Hippocampal formation (tissue), 2 donors: ENCODE measurements at places on chromosomes 1 and 21.

DNA sequence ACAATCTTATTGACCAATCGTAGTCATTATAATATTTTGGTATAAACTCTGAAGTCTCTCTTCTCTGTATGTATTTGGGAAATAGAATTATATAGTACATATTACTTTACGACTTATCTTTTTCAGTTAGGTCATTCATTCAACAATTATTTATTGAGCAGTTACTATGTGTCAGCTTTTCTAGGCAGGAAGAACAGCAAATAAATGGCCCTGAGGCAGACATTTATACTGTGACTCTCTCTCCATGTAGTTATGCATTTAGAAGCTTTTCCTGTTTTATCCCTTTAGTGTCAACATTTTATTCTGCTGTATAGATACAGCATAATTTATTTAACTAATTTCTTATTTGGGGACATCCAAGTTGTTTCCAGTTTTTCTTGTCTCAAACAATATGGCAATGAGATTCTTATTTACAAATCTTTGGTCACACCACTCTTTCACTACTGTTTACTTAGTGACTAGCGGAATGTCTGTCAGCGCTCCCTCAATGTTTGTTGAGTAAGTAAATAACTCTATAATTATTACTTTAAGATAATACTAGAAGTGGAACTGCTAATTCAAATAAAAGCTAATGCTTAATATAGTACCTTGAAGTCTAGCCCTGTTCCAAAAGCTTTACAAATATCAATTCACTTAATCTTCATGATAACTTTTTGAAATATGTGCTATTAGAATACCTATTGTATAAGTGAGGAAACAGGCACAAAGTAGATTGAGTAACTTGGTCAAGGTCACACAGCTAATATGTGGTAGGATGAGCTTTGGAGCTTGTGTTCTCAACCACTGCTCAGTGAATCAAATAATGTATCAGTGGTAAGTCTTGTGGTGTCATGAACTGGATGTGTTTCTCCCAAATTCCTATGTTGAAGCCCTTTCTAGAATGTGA is 465.6 kb downstream of the SIPA1L2 start:
- no peak for DNase-seq

GRCh38 chr21:35172231-35172630 is 123.1 kb upstream of the RUNX1 start:
- no peak for DNase-seq

DNA sequence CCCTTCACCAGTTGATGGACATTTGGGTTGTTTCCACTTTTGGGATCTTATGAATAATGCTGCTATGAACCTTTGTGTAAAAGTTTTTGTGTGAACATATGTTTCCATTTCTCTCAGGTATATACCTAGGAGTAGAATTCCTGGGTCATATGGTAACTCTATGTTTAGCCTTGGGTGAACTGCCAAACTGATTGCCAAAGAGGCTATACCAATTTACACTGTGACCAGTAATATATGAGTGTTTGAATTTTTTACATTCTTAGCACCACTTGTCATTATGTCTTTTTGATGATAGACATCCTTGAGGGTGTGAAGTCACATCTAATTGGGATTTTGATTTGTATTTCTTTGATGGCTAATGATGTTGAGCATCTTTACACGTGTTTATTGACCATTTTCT is 290.1 kb downstream of the DUSP10 start:
- DNase-seq, result no peak

GRCh38 chr1:109816175-109816811 is 52.6 kb upstream of the EPS8L3 start:
- DNase-seq, result no peak

DNA sequence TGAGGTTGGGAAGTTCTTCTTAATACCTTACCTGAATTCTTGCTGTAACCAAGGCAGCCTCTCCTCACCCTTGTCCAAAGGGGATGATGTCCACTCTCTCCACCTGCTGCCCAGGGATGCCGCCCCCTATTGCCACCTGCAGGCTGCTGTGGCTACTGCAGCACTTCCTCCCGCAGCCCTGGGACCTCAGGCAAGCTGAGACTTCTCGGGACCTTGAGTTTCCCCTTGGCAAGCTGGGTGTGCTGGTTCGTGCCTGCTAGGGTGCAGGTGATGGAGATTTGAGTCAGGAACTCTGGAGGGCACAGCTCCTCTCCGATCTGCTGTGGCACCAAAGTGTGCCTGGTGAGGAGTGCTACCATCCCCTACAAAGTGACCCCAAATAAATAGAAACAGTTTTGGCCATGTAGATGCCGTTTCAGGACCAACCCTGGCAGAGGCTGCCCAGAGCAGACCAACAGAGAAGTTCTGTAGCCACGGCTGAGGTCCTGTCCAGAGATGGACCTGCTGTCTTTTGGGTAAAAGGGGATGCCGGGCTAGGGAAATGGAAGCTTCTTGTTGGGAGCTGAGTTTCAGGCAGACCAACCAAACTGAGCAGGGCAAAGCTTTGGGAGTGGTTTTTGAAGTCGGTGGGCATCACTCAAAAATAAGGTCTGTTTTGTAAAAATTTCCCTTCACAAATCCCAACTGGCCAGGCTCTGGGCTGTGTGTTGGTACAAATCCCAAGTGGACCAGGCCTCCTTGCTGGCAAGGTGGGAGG is 31.7 kb downstream of the RUNX3 start:
- DNase-seq, result no peak

- no peak for DNase-seq
These were observed 120.3 kb upstream of the C8B start for GRCh38 chr1:57086154-57086553.

DNA sequence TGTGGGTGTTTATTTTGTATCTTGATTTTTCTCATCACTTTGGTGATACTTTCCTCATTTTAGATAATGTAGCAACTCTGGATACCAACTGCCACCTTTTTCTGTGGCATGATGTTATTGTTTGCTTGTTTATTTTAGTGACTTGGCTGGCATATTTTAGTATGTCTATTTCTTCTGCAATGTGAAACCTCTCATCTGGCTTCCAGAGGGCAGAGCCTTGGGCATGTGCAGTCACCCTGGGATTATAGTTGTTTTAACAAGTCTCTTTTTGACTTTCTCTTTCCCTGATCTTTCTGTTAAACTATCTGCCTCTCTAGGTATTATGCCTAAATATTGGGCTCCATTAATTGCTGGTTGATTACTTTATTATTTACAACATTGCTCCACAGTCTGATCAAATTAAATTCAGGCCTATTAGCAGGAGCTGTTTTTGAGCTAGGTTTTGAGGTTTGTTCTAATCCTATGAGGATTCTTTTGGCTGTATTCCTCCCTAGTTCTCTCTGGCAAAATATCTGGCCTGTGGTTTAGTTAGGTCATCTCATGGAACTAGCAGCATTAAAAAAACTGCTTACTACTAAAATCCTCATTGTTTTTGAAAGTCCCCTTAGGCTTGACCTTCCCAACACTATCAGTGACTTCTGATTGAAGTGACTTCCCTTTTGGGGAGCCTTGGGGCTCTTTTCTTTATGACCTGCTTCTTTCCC is 86.4 kb upstream of the FAM78B start:
- DNase-seq, result no peak

- no peak for DNase-seq
These were observed 8.4 kb downstream of the CFH start for GRCh38 chr1:196660272-196660671.

GRCh38 chr21:31318971-31319370 is 25.1 kb downstream of the TIAM1 start:
- no peak for DNase-seq

DNA sequence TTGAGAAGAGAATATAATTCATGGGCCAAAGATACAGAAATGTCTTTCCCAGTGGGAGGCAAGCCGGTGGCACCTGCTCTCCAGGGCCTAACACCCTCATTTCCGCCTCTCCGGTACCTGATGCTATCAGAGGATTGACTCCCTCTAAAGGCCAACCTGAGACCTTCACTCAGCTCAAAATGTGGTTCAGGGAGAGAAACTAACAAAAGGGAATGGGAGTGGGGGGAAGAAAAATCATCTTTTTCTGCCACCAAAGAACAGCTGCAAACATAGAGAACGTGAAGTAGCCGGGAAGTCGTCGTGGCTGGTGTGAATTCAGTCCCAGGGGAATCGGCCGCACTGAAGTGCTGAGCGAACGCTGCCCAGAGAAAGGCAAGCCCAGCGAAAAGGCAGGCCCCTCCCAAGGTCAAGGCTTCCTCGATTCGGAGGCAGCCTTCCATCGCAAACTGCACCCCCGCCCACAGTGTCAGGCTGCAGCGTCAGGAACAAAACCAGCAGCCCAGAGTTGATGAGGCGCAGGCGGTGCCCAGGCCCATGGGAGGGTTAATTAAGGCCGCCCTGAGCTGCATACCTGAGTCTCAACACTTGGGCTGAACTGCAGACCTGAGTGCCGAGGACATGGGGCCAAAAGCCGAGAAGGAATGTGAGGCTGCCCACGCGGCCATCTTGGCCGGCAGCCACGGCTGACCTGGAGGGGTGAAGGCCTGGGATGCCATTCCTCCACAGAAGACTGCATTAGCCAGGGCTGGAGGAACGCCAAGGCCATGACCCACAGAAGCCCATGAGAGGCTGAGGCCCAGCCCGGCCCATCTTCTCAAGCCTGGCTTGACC is 160.2 kb downstream of the PSMG1 start:
- no peak for DNase-seq

DNA sequence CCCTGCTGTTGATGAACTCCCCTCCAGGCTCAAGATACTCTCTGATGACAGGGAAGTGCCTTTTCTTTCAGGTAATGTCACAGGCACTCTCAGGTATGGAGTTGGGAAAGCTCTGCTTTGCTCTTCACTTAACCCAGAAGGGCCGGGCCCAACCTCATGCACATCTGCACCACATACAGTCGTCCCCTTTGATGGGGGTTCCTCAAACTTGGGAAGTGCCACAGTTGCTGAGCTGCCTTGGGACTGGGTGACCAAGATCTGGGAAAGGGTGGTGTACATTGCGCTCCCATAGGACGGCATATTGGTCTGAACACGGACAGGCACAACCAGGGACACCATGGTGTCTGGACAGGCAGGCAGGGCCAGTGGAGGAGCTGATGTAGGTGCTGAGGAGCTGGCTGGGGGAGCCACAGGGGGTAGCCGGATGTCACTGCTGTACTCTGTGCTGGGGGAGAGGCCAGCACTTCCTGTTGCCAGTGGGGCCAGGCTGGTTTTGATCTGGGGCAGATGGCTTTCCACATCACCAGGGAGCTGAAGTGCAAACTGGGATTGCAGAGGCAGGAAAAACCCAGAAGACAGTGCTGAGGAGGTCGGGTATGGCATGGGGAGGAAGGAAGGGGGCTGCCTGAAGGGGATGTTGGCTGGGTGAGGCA is 96.2 kb upstream of the EDN2 start:
- no peak for DNase-seq

DNA sequence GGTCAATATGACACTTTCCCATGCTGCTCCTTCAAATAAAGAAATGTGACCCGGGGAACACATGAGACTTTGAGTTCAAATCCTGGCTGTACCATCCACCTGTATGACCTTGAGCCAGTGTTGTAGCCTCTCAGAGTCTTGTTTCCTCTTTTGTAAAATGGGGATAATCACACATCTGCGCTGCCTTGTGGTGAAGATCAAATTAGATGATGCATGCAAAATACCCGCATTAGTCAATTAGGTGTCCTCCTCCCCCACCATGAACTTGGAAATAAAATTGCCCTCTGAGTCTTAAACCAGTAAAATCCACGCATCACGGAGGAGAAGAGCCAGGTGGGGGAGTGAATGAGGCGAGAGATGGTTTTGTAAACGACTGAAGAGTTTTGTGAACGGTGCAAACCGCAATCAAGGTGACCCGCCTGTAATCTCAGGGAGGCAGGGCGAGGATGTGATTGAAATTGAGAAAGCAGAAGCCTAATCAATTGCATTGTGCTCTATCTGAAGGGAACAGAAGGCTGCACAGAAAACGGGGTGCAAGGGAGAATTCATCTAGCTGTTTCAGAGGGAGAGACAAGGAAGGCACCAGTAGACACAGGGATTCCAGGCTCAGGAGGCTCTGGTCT is 5.8 kb upstream of the AHDC1 start:
- no peak for DNase-seq

DNA sequence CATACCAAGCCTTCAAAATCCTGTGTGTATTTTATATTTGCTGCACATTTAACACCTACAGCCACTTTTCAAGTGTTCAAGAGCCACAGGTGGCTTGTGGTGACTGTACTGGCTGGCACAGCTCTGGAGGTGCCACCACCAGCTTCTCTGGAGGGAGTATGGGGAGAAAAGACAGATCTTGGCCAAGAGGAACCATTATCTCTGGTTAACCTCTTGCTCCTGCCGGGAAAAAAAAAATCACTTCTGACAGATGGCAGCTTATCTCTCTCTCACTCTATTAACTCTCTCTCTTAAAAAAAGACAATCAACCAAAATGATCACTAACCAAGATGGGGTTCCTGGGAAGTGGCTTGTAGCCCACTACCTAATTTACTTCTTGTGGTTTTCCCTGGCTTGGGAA is 1.2 kb upstream of the RIIAD1 start:
- DNase-seq, result no peak

DNA sequence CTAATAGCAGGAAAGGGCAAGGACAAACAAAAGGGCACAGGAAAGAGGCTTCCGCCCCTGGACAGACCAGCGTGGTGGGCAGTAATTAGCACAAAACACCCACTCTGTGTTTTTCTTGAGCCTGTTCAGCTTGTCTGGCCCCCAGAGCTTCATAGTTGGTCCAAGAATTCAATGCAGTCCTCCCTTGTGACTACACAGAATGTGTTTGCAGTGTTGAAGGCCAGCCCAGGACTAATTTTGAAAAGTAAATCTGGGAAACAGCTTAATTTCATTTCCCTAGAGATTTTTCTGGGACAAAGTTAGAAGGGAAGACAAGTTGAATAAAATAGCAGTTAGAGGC is 49.2 kb upstream of the LMO4 start:
- no peak for DNase-seq

DNA sequence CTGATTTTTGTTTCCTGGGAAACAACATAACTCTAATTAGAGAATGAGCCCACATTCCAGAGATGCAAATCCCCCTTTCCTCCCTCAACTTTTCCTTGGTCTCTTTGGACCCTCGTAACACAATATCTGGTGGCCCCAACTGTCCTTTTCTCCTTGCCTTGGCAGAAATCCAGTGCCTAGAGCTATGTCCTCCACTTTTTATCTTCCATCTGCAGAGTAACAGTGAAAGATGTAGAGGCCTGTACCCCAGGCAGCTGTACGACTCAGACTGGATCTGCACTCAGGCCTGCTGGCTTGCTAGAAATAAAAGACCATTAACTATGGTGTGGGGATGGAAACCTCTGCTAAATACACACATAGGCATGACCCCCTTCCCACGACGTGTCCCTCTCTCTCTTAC is 72.0 kb downstream of the WARS2 start:
- no peak for DNase-seq

- DNase-seq, result no peak
These were observed 18.7 kb downstream of the CNN3 start for GRCh38 chr1:94908190-94908589.
